ENCODE measurements at places on chromosomes 4 and X.

GRCh38 chr4:84852081-84852480 is 114.4 kb downstream of the WDFY3 start:
- no peak for DNase-seq

- DNase-seq, result no peak
These were observed 4.5 kb downstream of the CRMP1 start for GRCh38 chr4:5888222-5889001.

- DNase-seq, result no peak
These were observed 75.6 kb downstream of the ACOX3 start for GRCh38 chr4:8364848-8365350.

DNA sequence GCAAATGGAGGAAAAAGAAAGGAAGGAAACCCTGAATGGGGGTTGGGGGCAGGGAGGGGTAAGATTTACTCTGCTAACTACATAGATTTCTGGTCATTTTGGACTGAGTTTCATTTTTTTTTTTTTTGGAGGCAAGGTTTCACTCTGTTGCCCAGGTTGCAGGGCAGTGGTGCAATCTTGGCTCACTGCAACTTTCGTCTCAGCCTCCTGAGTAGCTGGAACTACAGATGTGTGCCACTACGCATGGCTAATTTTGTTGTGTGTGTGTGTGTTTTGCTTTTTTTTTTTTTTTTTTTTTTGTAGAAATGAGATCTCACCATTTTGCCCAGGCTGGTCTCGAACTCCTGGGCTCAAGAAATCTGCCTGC is 223.5 kb downstream of the APBB2 start:
- no peak for DNase-seq

GRCh38 chr4:82851885-82852750 is 38.8 kb downstream of the SEC31A start:
- DNase-seq, result no peak

DNA sequence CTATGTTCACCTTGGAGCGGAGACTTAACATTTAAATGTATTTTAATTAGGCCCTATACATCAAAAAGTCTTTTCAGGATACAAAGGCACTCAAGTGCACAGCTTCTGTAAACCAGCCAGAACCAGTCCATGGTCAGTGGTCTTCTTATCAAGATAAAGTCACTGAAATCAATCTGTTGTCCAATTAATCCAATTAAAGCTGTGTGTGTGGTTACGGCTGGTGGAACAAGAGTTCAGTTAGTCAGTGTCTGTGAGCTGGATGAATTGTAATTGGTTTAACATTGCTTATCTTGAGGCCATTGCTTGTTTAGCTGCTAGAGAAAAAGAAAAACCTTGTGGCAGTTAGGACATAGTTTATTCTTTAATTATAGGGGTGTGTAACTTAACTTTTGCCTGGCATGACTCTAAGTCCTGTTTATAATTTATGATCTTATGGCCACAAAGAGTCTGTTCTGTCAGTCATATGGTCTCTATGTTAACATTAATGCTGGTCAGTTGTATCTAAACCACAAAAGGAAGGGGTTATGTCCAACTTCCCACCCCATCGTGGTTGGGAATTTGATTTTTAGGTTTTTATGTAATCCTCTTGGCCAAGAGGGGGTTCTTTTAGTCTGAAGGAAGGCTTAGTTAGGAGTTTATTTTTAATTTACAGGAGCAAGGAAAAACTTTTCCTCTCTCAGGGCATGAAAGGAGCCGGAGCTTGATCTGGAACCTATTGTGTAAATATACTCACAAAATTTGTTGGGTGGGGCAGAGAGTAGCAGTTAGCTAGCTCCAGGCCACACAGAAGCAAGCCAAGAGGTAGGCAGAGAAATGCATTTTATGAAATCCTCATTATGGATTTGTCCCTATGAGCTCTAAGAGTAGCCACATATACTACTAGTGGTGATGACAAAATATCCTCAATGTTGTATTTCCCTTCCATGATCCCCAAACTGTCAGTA is 665.7 kb upstream of the ACTRT1 start:
- no peak for DNase-seq

GRCh38 chrX:14030174-14030530 is 460 bp upstream of the GEMIN8 start:
- DNase-seq, result no peak

DNA sequence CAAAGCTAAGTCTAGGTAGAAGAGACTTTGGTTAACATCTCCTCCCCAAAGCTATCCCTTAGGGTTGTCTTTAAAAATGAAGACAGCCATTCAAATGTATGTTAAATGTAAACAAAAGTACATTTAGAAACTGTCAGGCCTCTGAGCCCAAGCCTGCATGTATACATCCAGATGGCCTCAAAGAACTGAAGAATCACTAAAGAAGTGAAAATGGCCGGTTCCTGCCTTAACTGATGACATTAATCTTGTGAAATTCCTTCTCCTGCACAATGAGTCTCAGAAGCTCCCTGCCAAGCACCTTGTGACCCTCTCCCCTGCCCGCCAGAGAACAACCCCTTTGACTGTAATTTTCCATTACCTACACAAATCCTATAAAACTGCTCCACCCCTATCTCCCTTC is 377.9 kb downstream of the FAM133A start:
- no peak for DNase-seq

DNA sequence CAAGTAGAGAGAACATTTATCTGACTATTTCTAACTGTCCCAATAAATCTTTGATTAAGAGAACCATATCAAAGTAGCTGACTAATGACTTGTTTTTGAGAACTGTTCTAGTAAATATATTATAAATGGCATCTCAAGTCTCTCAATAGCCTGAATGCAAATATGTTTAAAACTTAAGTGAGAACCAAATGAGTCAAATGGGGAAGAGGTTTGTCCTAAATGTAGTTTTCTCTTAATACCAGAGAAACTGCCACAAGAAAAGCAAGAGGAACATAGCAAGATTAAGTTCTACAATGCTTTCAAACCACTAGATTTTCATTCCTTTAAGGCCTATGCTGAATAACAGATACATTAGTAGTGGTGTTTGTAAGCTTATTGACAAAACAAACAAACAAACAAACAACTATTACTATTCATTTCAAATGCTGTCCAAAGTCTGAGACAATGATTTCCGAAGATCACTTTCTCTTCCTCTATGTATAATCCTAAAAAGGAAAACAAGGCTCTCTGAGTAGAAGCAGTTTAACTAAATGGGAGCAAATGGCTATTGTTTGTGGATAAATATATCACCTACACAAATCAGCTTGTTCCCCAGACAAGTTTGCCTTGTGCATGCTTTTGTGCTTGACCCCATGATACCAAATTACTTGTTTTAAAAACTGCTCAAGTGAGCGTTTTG is 408.4 kb upstream of the EMCN start:
- DNase-seq, result no peak

- DNase-seq, result no peak
These were observed 8.1 kb upstream of the HPF1 start for GRCh38 chr4:169765835-169766234.

DNA sequence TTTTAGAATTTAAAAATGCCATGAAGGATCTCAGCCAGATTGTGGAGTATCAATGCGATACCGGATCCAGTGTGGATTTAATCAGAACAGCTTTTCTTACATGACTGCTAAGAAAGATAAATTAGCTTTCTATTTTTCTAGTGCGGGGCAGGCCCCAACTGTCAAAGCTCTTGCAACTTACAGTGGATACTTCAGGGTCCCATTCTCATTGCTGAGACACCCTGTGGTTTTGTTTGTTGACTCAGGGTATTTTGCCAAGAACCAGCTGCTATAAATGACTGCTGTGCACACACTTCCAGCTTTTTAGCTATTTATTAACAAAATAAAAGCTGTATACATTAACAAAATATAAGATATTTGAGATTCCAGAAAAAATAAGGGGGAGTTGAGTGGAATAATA is 166.4 kb downstream of the DCLK2 start:
- no peak for DNase-seq

DNA sequence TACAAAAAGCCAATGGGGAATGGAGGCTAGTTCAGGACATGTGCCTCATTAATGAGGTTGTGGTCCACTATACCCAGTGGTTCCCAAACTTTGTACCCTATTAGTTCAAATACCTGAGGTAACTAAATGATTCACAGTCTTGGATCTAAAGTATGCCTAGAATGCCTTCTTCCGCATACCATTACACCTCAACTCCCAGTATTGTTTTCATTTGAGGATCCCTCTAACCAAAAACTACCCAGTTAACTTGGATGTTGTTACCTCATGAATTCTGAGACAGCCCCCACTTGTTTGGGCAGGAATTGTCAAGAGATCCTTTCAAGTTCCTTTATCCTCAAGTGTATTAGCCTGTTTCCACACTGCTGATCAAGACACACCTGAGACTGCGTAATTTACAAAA is 439.2 kb downstream of the PCDH10 start:
- no peak for DNase-seq

DNA sequence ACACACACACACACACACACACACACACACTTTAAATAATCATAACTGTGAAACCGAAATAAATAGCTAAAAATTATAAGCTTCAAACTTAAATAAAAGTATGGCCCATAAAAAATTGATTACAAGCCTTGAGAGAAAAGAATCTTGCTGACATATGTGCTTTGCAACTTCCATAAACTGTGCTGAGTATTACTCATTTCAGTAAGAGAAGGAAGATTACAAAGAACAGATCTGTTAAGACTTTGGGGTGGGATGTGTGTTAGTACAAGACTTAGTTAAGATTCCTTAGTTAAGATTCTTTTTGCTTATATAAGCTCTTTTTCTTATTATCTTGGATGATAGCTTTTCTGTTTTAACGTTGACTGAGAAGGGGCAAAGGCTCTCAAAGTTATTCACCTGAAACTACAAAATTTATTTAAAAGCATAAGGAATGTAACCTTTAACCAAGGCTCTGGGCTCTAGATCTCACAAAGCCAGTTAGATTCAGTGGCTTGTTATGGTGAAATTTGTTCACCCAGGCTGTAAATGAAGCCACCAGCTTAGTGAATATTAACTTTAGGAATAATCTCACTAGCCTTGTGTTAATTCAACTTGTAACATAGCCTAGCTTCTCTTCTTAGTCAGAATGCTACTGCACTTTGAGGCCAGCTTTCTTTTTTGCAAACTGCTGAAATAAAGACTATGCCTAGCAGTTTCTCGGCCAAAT is 58.2 kb downstream of the ARSJ start:
- no peak for DNase-seq

DNA sequence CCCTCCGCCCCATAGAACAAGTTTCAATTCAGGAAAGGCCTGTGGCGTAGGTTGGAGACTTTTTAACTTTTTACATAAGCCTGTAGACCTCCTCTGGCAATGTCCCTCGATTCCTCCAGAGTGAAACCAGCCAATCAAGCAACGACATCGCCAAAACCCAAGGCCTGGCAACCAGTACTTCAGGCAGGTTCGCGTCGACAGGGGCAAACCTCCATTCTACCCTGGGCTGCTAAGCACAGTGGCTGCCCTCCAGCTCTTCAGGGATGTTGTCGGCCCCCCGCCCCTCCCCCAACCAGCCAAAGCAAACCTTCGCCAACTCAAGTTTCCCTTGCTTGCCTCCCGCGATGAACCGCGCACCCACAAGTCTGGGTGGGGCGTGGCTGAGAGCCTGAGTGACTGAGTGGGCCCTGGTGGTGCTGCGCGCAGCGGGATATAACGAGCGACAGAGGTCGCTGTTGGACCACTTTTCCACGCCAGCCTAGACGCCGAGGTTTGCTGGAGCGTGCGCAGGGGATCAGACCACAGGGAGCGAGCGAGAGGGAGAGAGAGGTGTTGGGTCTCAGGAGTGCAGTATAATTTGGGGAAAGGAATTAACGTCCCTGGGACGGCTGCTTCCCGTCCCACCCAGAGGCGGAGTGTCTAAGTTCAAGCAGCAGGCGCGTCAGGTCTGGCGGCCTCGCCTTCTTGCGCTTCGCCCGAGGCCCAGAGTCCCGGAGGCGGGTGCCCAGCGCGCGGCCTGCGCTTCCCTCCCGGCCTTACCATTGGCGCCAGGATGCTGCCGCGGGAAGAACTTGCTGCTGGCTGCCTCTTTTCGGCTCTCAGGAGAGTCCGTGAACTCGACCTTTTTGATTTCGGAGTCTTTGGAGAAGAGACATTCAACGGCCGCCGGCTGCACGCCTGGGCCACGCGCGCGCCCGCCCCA is 9.0 kb upstream of the PITX2 start:
- peak; percentile 62 for DNase-seq

Data from HL-60 (cell line).